ENCODE measurements at places on chromosomes 11 and 22. TPM values are rescaled to one million over a fixed set of nuclear protein-coding genes. Genes with fewer than 3 reads are reported as not detected.

The OR51B4 gene
- total RNA-seq = not detected

The KDELR3 gene
- total RNA-seq = 1.1 TPM

The AMOTL1 gene
- 1.8 TPM for total RNA-seq

The NDUFV1 gene
- 287 TPM for total RNA-seq

The ACRV1 gene
- not detected for total RNA-seq

The NRIP3 gene
- 2.2 TPM for total RNA-seq

The NAALAD2 gene
- not detected for total RNA-seq

The PGA5 gene
- total RNA-seq = not detected

The OR5B3 gene
- total RNA-seq = not detected

The C11orf91 gene
- not detected for total RNA-seq

The HEPHL1 gene
- not detected for total RNA-seq

The GRIA4 gene
- total RNA-seq = not detected

The DEUP1 gene
- total RNA-seq = not detected

The DGAT2 gene
- 1.5 TPM for total RNA-seq

The OR51E2 gene
- not detected for total RNA-seq

The NLRX1 gene
- 25.0 TPM for total RNA-seq

Measured in activated CD4-positive, alpha-beta T cell treated with anti-CD3 and anti-CD28 coated beads for 36 hours (primary cell).